Stimulated activated CD4-positive, alpha-beta T cell treated with anti-CD3 and anti-CD28 coated beads, Interleukin-1b, Interleukin-23, amount 100 ng/mL, for 24 hours (primary cell): ENCODE measurements at places on chromosomes 13 and 19.

GRCh38 chr19:2056837-2057192 lies 5.8 kb upstream of the MKNK2 start:
- no peak for DNase-seq

DNA sequence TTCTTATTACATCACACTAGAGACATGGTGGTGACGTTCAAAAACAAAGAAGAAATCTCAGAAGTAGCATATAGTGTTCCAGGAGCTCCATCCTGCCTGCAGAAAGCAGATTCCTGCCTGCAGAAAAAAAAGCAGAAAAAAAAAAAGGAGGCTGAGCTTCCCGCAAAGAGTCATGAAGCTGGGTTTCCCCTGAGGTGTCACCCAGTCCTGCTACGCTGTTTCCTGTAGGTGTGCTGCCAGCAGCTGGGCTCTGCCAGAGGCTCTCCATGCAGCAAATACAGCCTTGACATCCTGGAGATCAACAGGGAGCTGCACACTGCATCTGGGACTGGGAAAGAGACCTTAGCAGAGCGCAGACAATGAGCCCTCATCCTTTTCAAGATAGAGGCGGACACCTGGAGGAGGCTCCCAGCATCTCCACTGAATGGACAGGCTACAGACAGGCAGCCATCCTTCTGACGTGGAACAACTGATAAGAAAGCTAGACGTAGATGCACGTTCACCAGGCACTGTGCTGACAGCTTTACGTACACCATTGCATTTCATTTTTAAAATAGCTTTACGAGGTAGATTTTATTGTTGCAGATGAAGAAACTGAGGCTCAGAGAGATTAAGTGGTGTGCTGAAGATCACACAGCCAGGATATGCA lies 350.9 kb downstream of the FOXO1 start:
- no peak for DNase-seq

DNA sequence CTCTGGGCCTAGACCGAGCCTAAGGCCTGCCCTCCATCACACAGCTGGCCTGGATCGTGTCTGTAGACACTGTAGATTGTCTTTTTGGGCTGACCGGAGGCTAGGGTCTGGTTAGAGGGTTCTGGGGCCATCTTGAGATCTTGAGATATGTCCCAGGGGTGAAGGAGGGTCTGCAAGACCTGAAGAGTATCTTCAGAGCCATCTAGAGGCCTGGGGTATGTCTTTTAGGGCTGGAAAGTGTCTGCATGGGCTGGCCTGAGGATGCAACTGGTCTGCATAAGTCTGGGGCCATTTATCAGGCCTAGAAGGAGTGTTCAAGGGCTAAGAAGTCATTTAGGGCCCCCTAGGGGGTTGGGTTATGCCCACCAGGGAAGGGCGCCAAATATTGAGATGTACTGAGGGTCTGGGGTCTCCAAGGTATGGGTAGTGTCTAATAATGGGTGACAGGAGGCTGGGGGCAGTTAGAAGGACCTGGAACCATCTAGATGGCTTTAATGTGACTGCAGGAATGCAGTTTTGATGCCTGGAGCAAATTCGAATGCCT lies 555 bp downstream of the SCAF1 start:
- DNase-seq: no peak

DNA sequence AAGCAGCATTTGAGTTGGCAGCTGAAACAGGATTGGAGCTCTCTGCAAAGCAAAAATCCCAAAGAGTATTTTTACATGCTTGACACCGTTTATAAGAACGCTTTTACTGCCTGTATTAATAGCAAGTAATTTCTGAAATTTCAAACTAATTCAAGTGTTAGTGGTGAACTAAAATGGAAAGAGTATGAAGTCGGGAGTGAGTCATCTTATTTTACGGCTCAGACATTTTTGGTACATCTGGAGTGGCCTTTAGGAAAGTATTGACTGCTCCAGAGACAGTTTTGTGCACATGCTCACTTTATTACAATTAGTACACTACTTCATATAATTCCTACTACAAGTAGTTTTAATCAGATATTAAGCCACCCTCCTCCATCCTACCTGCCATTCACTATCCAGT lies 167.4 kb downstream of the SLITRK6 start:
- no peak for DNase-seq
